ENCODE measurements at places on chromosomes 5 and 9.

- no peak for DNase-seq
These were observed 236.0 kb downstream of the CD180 start for GRCh38 chr5:66960369-66961137.

- DNase-seq, result no peak
These were observed 29.5 kb downstream of the TTC39B start for GRCh38 chr9:15277400-15278090.

DNA sequence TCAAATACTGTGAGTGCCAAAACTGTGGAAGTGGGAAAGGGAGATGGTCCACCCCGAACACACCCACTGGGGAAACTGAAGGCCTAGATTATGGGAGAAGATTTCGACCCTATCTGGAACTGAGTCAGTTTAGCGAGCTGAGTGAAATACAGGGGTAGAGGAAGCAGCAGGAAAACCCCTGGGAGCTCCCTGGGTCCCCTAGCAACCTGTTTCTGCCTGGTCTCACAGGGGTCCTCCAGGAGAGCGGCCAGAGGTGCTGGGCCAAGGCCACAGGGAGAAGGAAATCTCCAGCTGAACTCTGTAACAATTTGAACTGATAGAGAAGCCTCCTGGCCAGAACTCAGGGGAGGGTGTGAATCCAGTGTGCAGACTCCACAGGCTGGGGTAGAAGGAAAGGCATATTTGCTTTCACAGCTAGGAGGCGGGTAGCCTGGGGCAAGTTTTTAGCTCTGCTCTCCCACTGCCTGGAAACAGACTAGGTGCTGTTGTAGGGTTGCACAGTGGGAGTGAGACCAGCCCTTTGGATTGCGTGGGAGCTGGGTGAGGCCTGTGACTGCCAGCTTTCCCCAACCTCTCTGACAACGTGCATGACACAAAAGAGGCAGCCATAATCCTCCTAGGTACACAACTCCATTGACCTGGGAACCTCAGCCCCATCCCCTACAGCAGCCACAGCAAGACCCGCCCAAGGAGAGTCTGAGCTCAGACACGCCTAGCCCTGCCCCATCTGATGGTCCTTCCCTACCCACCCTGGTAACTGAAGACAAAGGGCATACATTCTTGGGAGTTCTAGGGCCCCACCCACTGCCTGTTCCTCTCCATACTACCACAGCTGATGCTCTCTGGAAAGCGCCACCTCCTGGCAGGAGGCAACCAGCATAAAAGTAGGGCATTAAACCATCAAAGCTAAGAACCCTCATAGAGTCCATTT is 78.8 kb upstream of the GPBP1 start:
- DNase-seq, result no peak

GRCh38 chr9:137666513-137666822 is 47.7 kb downstream of the EHMT1 start:
- DNase-seq, result no peak

DNA sequence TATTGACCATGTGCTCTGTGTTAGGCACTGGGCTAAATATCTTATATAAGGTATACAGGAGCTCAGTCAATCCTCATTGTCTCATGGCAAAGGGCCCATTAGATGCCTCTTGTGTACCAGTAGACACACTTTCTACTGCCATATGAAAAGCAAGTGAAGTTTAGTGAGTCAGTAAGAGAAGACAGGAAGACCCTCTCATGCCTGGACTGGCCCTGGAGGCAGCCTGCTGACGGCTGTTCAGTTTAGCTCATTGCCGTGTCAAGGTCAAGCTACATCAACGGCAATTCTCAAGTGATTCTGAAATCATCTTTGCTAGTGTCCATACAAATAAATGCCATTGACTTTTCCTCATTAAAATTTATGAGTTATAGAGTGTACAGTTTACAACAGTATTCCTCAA is 237.9 kb downstream of the IRX1 start:
- no peak for DNase-seq

GRCh38 chr5:69074664-69075521 is 18.9 kb upstream of the SLC30A5 start:
- no peak for DNase-seq

DNA sequence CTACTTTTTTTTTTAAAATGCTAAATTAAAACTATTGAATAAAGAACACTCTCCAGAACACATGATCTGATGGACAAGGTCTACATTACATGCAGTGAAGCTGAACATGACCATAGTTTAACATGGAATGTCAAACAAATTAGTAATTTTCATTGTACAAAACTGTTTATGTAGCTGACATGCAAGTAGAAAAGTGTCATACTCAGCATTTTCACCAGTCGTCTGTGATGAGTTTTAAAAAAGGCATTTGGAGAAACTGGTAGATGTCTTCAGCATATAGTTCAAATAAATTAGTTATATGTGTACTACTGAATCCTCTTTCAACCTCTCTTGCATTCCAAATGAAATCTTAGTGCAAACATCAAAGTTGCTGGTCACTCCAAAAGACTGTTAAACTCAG is 301.9 kb downstream of the FER start:
- DNase-seq, result no peak

- no peak for DNase-seq
These were observed 173.7 kb downstream of the RMI1 start for GRCh38 chr9:84154320-84154719.

- no peak for DNase-seq
These were observed 174.2 kb downstream of the TMEM161B start for GRCh38 chr5:88094403-88094802.

DNA sequence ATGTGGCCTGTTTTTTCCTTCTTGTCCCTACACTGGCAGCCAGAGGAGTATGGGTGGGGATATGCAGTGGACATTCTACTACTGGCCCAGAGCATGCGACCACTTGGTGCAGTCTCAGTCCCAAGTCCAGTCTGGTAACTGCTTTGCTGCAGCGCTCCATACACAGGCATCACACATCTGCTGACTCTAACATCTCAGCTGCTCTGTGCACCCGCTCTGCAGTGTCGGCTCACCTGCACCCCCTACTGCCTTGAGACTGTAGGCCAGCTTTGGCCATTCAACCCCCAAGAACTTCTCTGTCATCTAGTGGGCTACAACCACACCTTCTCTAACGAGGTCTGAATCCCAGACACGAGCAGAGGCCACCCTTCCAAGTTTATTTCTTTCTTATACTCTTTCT is 46.4 kb upstream of the SLCO6A1 start:
- peak; percentile 1 for DNase-seq

GRCh38 chr9:111731928-111732327 is 62.8 kb downstream of the SHOC1 start:
- DNase-seq, result no peak

DNA sequence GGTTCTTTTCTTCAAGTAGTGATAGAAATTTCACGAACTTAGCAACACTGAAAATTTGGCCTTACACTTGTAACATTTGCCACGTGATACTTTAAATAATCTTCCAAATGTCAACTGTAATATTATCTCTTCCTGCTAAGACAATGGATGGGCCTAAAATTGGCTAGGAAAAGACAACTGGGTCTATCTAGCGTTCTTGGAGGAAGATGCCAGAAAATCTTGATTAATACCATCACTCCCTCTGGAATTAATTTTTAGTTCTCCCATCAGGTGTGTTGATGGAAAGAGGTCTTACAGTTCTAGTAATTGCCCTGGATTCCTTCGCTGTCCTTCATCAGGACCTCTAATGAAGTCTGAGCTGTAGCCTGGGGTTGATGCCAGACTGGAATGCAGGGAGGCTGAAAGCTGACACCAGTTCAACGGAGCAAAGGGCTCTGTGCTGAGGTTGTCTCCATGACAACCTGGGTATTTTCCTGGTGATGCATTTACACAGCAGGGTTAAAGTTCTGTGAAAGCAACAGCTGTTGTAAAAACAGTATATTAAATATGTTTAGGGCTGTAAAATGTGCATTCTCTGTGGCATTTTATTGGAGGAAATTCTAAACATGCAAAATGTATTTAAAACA is 92.3 kb downstream of the GAS1 start:
- DNase-seq, result peak; percentile 36

DNA sequence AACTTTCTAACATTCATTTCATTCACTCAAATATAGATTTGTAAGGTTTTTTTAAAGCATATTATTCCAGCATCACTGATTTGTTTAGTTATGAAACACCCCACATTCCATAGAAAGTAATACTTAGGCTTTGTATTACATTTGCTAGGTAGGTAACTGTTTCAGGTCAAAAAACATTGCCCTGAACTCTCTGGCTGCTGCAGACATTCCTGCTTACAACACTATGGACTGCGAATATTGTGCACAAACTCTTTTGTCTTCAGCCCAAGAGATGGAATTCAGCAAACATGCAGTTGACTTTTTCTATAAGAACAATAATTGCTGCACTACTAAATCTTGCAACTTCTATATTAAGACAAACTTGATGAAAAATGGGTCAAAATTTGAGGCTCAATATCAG is 301.0 kb downstream of the ARL15 start:
- no peak for DNase-seq

GRCh38 chr9:115739096-115739875 is 414.3 kb upstream of the PAPPA start:
- no peak for DNase-seq

GRCh38 chr5:109027983-109028607 is 280.4 kb downstream of the FER start:
- no peak for DNase-seq

Measured in NCI-H524 treated with DMSO at 0.1 percent for 48 hours (cell line).